ENCODE measurements at places on chromosomes 6 and 20. TPM values are rescaled to one million over a fixed set of nuclear protein-coding genes. Genes with fewer than 3 reads are reported as not detected.

Gene RNF144B
- total RNA-seq = 77.1 TPM

Gene PSORS1C2
- not detected for total RNA-seq

DNA sequence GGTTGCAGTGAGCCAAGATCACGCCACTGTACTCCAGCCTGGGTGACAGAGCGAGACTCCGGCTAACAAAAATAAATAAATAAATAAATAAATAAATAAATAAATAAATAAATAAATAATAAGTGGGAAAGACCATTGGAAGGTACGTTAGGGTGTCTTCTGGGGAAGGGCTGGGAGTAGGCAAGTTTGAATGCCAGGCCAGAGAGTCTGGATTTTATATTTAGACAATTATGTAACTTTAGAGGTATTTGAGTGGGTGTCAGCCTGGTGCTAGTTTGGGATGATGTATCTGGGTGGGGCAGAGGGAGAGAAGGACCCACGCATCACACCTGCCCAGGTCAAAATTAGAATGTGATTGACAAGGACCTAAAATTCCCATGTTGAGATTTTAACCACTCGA lies 108.5 kb upstream of the PRND start:
- no peak for DNase-seq

GRCh38 chr6:44309631-44310030 lies 3.5 kb downstream of the AARS2 start:
- no peak for DNase-seq

- no peak for DNase-seq
Measured at GRCh38 chr20:53666144-53666543, 72.5 kb upstream of the ZNF217 start.

DNA sequence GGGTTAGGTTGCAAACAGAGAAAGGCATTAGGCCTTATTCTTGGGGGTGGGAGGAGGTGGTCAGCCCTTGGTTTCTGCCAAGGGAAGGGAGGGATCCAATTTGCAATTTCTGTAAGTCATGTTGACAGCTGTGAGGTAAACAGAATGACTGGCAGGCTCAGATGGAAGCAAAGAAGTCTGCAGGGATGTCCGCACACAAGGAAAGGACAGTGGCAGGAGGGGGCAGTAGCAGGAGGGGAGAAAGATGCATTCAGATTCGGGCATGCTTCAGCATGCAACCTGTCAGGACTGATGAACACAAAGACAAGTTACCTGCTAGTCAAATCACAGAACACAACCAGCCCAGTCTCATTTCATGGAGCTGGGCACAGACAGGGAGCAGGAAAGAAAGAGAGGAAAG lies 217.9 kb upstream of the FOXA2 start:
- DNase-seq = no peak

DNA sequence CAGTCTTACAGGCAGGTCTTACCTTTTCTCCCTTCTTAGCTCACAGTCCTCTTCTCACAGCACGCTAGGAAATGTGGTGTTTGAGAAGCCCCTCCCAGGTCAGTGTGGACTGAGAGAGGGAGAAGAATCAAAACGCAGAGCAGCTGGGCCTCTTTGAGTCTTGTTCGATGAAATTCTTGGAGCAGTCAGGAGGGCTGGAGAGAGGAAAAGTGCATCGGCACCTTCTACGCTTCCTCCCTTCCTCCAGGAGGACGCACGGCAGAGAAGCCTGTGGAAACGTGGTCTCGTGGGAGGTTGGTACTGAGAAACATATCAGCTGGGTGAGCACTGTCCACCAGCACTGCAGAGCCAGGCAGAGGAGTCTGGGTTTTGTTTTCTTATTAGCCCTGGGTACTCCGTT lies 52.7 kb downstream of the TXLNB start:
- no peak for DNase-seq

DNA sequence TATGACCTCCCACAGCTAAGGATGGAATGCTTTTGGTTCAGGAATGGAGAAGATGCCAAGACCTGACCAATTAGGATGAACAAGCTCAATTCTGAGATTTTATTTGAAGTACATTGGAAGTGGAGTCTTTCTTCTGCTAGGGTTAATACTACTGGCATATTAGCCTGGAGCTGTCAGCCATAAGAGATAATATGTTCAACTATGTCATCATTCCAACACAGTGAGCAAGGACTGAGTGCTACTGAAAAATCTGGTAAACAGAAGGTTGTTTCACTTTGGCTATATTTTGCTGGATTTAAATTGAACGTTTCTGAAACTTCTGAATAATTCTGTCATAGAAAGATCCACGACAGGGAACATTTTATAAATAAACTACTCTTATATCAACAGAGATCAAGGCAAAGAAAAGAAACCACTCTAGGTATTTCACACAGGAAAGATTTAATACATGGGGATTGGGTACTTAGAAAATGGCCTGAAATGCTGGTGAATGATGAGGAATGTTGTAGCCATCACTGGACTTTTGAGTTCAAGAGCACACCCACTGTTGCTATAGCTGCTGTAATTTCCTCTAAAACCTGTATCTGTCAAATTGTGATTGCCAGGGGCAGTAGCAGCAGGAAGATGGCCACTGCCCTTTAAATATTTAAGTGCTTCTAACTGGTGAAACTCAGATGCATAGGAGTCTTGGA lies 200.5 kb downstream of the PLCB4 start:
- no peak for DNase-seq

DNA sequence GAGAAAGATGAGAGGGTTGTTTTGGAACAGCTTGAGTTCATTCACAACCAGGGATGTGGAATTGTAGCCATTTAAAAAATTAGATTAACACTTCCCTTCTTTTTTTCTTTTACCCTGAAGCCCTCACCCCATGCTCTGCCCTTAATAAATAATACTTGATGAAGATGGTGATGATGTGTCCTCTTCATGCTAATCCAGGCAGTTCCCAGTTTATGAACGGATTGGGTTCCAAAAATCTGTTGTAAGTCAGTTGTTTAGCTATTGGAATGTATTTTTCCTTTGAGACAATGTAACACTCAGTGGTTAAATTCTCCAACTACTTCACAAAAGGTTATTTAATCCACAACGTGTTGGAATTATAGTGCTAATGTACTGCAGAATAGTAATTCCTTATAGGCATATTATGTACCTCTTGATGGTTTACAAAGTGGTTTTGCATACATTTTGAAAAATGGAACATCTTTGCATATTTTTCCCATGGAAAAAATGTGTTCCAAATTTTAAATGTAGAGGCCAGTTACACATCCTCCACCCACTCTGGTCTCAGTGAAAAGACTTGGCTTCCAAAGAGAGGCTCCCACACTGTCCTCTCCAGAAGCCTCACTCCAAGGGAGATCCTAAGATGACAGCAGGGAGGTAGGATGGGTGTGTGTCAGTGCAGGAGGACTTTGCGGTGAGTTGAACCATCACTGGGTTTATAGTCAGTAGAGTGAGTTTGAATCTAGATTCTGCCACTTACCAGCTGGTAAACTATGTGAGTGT lies 45.8 kb upstream of the CEP162 start:
- no peak for DNase-seq
